ENCODE measurements at places on chromosomes 16 and 17. TPM values are rescaled to one million over a fixed set of nuclear protein-coding genes. Genes with fewer than 3 reads are reported as not detected.

GRCh38 chr17:4908711-4909496 lies 6.0 kb upstream of the CHRNE start:
- peak; percentile 81 for DNase-seq

DNA sequence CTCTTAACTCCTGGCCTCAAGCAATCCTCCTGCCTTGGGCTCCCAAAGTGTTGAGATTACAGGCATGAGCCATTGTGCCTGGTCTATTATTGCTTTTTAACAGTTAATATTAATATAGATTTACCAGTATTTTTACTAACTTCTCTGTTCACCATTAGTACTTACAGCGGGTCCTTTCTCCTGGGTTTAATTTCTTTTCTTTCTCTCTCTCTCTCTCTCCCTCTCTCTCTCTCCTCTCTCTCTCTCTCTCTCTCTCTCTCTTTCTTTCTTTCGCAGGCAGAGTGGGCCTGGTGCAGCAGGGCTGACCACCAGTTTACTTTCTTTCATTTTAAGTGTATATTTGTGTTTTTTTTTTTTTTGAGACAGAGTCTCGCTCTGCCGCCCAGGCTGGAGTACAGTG lies 14.7 kb upstream of the DHX40 start:
- DNase-seq = no peak

DNA sequence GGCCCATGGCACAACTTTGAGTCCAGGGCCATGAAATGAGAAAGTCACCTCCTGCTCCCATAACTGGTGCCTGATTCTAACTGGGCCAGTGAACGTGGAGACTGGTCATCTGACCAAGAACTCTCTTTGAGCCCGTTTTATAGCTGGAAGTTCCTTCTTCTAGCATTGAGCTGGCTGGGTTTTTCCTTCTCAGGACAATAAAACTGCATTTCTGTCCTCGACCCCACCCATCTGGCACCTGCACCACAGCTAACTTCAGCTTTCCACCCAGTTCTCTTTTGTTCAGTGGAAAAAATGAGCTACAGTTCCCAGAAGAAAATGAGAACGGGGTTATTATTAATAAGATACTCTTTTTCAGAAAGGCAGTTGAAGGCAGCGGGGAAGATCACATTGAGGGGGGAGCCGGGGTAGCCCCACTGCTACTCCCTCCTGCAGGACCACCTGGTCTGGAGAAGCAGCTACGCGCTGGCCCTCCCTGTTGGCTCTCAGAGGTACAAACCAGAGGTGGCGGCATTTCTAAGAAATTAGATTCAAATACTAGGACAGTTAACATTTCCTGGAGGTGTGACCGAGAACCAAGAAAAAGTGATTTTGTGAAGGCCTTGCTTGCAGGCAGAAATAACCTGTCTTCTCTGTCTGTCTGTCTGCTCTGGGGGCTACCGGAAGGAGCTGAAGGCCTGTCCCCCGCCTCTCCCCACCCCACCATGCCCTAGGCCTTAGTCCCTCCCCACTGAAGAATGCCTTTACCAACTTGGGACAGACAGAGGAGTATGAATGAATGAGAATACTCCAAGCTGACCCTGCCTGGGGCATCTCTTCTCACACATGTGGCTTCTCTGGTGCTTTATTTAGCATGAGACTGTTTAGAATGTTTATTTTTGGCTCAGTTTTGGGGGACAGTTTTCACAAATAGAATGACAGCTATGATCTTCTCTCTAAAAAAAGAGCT lies 123.9 kb downstream of the XYLT1 start:
- no peak for DNase-seq

- DNase-seq = no peak
Measured at GRCh38 chr16:81595629-81596292, 151.2 kb downstream of the CMIP start.

- no peak for DNase-seq
Measured at GRCh38 chr16:901715-902601, 68.8 kb downstream of the LMF1 start.

Gene PLCG2
- total RNA-seq = 0.58 TPM

DNA sequence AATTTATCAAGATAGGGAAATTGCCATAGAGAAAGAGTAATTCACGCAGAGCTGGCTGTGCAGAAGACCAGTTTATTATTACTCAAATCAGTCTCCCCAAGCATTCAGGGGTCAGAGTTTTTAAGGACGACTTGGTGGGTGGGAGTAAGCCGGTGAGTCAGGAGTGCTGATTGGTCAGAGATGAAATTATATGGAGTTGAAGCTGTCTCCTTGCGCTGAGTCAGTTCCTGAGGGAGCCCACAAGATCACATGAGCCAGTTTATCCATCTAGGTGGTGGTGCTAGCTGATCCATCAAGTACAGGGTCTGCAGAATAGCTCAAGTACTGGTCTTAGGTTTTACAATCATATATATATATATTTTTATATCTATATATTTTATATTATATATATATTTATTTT lies 6.0 kb upstream of the AQP8 start:
- peak; percentile 49 for DNase-seq

GRCh38 chr17:18093616-18094408 lies 6.1 kb downstream of the DRG2 start:
- peak; percentile 33 for DNase-seq

DNA sequence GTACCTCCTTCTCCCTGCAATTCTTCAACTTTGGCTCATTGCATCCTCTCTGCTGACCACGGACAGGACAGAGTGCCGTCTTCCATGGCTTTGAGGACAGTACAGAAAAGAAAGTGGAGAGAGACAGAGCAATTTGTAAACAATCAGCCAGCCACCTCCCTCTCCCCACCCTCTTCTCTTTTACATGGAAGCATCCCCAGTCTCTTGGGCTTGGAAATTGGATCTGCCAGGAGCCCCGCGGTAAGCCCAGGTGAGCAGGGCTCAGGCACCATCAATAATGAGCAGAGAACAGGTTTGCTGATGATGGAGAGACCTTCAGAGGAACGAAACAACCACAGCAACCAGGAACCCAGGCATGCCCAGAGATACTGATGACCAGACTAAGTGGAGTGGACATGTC lies 194.9 kb upstream of the TNRC6C start:
- DNase-seq = no peak

Gene HSD17B1
- 0.75 TPM for total RNA-seq

GRCh38 chr16:17133851-17134250 lies 336.9 kb downstream of the XYLT1 start:
- no peak for DNase-seq

Gene DPEP2
- not detected for total RNA-seq

Gene SOX15
- total RNA-seq = 18.7 TPM

- DNase-seq = peak; percentile 87
Measured at GRCh38 chr16:31117384-31118222, at the start of gene KAT8. Gene KAT8 (plus strand): TSS chr16:31117664. CDS start chr16:31117682, 18 bp downstream.

DNA sequence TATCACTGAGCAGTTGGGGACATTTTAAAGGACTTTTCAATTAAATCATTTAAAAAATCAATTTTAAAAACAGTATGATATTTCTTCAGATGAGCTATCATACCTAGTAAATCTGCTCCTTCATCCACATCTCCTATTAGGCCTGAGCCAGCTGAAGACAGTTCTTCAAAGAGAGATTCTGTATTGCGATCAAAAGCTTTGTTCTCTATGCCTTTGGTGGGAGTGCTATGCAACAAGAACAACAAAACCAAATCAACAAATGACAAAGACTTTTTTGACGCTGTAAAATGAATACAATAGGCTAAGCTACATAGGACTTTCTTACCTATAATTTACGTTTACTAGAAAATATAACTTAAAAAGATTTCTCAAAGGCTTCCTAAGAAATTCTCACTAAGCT lies 106.5 kb downstream of the SPAG9 start:
- no peak for DNase-seq

DNA sequence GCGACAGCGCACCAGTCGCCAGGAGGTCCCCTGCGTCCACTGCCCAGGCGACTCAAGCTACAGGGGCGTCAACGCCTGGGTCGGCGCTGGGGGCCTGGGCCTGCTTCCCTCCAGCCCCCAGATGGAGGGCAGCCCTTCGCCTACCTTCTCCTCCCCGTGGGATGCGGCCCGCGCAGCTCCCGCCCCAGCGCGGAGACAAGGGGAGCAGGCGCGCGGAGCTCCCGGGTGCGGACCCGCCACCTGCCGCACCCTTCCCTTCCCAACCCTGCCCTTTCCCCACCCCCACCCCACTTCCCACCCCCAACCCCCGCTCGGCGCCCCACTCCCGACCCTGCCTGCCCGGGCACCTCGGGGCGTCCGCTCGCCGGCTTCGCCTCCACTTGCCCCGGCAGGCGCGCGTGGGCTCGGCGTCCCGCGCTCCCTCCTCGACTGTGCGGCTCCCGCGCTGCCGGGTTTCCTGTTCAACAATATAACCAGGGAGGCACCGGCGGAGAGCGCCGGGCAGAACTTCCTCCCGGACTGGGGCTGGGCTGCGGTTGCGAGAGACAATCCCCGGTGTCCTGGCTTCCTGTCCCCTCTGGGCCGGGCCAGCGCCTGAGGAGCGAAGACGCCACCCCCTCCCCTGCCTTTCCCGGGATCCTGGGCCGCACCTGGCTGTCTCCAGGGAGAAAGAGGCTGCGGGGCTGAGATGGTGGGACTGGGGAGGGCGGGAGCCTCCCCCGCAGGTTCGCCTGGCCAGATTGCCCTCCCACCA lies at the start of gene ARHGAP27:
TSS of gene ARHGAP27 (minus strand) at position 466 of the 754 bp plus-strand sequence. CDS start 2,591 bp downstream, outside the sequence.
- no peak for DNase-seq

Gene ABHD15
- 11.3 TPM for total RNA-seq

DNA sequence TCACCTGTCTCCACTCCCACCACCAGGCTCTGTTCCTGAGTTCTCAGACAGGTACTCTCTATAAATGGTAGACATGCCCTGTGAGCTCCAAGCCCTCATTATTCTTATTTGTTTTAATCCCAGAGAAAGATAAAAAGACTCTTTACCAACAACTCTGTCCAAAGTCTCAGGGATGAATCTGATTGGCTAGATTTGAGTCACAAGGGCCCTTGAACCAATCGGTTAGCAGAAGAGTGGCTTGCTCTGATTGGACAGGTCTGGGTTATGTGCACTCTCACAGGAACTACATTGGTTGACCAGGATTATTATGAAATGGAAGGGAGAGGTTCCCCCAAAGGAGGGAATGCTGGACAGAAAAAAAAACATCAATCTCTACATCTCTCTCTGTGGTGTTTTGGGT lies 7.5 kb downstream of the COTL1 start:
- no peak for DNase-seq

Gene KRT31
- total RNA-seq = not detected

DNA sequence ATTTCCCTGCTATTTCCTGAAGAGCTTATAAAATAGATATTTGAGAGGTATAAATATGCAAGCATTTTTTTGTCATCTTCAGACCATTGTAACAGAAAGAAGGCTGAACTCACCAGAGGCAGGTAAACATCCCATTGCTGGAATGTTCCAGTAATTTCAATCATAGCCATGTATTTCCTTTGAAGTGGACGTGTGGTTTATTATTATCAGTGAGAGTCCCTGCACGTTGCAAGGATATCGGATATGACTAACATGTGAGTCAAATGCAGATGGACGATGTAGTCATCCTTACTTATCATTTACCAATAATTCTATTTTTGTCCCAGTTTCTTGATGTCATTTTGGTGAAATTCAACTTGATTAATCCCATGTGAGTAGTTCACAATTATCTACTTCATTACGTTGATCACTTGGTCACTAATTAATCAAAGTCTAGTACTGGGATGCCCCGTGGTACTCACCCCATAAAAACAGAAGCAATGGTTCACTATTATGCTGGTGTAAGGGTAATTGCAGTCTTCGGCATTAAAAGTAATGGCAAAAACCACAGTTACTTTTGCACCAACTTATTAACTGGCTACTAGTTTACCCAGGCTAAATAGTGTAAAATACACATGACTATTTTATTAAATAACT lies 89.5 kb downstream of the VAT1L start:
- peak; percentile 70 for DNase-seq

Gene ADCY7
- 17.0 TPM for total RNA-seq

GRCh38 chr17:10474536-10474935 lies 5.2 kb upstream of the MYH4 start:
- no peak for DNase-seq

Gene TRIM25
- 58.1 TPM for total RNA-seq

GRCh38 chr17:77445760-77446532 lies 305.2 kb downstream of the SEC14L1 start:
- no peak for DNase-seq

Gene EFCAB5
- total RNA-seq = 0.29 TPM

Gene CPHXL2
- total RNA-seq = not detected

Gene CCDC144A
- total RNA-seq = 0.22 TPM

- DNase-seq = peak; percentile 38
Measured at GRCh38 chr17:21098934-21099689, 27.7 kb upstream of the DHRS7B start.

Gene KRT25
- not detected for total RNA-seq

DNA sequence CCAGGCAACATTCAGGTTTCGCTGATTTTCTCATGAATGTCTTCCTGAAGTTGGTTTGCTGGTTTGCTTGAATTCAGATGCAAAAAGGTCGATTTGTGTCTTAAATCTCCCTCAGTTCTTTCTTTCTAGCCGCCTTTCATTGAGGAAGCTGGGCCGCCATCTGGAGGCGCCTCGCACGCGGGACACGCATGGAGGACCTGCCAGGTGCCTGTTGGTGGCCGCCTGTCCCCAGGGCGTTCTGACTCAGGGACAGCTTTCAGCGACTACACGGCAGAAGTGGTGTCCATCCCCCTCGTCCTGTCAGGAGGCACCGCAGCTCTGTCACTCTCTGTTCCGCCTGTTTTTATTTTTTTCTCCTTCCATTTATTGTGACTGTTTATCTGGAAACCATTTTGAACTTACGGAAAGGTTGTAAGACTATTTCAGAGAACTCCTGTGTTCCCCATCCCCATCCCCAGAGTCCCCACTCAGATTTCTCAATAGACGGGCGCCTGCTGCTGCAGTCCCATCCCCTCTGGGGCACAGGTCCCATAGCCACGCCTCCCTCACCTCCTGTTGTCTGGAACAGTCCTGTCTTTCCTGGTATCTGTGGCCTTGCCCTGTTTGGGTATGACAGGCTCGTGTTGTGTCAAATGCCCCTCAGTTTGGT lies 33.2 kb downstream of the COX4I1 start:
- no peak for DNase-seq

GRCh38 chr16:89313583-89313982 lies 96.1 kb downstream of the ZNF778 start:
- no peak for DNase-seq

- DNase-seq = no peak
Measured at GRCh38 chr16:88792078-88792550, 7.1 kb upstream of the PIEZO1 start.

DNA sequence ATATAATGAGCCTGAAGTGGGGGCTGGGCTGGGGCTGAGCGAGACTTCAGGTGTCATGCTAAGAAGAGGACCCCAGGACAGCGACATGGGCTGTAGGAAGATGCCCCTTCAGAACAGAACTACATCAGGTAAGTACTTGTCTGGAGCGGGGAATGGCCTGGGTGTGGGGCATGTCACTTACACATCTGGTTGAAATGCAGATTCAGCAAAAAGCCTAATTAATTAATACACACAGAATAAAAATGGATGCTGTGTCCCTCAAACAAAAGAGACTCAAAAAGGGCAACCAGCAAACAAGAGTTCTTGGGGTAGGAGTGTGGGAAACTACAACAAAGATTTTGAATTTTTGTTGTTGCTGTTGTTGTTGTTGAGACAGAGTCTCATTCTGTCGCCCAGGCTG lies 11.8 kb downstream of the CMTM2 start:
- no peak for DNase-seq

GRCh38 chr16:25063865-25064264 lies 47.7 kb upstream of the LCMT1 start:
- no peak for DNase-seq

- no peak for DNase-seq
Measured at GRCh38 chr17:17624741-17625140, 33.2 kb upstream of the PEMT start.

Gene SOCS3
- total RNA-seq = 42.8 TPM

GRCh38 chr17:17719199-17719940 lies 38.1 kb downstream of the RAI1 start:
- no peak for DNase-seq

- no peak for DNase-seq
Measured at GRCh38 chr17:51507444-51507843, 247.1 kb downstream of the UTP18 start.
